ENCODE measurements at places on chromosomes 13 and 19.

GRCh38 chr13:112451512-112452379, 75.6 kb downstream of the SPACA7 start:
- DNase-seq: no peak

DNA sequence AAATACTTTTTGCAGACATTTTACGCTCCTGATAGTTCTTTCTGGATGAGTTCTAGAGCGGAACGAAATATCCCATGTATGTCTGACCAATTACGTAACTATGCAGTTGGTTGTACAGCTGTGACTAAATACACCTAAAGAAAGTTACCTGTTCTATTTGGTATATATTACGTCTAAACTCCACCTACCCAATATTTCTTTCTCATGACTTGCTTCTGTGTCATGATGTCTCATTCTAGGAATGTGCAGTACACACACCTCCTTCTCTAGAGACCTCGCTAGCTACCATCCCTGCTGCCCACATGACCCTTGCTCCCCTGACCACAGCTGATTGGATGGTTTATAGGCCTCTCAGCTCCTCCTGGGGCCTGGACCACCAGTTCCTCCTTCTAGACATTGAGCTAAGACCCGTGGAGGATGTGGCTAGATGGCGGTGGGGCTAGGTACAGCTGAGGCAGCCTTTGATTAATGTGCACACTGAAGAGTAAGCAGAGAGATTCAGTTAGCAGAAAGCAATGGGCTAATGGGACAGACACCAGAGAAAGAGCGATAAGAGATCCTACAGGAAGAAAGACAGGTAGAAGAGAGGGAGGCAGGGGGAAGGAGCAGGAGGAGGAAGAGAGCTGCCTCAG, 422.1 kb downstream of the COG6 start:
- peak; percentile 92 for DNase-seq

DNA sequence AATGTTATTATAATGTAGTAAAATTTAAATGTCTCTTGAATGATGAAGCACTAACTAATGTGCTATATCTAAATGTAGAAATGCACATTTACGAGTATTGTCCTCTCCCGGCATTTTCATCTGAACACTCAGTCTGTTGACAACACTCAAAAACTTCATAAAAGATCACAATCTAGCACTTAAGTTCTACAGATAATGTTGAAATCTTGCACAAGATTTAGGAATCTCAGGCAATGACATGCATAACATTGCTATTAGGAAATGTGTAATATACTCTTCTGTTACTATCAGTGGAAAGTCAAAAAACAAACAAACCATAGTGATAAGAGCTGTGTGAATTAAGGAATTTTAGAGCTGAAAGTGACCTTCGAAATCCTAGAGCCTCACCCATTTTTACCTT, 37.5 kb upstream of the XPO4 start:
- no peak for DNase-seq

GRCh38 chr13:82010780-82011179, 1669.9 kb upstream of the SPRY2 start:
- DNase-seq: no peak

DNA sequence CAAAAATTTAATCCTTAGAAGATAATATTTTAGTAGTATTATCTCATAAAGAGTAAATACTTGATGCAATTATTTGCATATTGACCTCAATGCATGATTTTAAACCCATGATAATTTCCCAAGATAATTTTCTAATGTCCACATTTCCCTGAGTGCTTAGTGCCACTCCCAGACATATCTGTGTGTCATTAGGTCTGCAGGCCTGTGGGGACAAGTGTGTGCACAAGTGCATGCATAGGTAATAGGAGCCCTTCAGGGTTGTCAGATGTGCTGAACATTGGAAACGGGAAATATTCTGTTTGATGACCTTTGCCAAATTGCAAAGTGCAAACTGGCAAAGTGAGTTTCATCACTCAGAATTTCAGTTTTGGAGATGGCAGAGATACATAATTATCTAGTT, 369.9 kb downstream of the KLF5 start:
- peak; percentile 73 for DNase-seq

- peak; percentile 60 for DNase-seq
These were observed 100.3 kb upstream of the WASF3 start for GRCh38 chr13:26457212-26457611.

GRCh38 chr13:40440990-40441820, 225.2 kb downstream of the FOXO1 start:
- DNase-seq: no peak

DNA sequence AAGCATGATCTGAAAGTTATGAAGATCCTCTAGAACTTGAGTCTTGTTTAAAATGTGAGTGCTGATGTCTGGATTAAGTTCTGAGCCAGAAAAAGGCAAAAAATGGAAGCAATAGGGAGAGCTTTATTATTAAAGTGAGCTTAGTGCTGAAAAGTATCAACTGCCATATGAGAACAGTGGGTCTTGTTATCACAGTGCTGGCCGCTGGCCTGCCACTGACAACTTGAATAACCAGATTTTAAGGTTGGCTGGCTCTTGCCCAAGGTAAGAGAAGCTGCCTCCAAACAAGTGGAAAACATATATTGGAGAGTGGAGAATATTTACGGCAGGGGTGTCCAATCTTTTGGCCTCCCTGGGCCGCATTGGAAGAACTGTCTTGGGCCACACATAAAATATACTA, 33.9 kb downstream of the NUFIP1 start:
- no peak for DNase-seq

DNA sequence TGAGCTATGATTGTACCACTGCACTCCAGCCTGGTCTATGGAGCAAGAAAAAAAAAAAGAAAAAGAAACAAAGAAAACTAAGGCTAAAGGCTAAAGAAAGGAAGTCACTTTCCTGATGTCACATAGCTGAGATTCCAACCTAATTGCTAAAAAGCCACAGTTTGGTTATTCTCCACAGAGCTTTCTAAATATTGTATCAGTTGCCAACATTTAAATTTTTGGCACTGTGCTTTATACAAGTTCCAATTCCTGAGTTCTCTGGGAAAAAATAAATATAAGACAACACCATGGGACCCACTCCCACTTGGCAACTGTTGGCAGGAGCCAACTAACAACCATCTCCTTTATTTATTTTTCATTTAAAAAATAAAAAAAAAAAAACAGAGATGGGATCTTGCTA, 11.2 kb upstream of the LYPD3 start:
- no peak for DNase-seq

DNA sequence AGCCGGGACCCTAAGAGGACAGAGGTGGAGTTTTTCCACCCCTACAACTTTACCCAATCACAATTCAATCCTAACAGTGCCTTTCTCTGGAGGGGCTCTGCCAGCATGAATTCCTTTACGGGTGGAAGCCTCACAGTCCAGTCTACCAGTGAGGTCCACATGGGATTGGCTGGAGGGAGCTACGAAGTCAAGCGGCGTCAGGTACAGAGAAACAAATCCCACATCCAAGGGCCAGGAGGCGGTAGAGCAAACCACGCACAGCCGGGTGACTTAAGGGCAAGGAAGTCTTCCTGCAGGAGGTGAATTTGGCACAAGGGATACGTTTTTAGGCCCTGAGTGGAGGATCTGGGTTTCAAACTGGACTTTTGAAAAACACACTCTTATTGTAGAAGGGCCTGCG, 199.6 kb downstream of the UQCRFS1 start:
- DNase-seq: no peak

DNA sequence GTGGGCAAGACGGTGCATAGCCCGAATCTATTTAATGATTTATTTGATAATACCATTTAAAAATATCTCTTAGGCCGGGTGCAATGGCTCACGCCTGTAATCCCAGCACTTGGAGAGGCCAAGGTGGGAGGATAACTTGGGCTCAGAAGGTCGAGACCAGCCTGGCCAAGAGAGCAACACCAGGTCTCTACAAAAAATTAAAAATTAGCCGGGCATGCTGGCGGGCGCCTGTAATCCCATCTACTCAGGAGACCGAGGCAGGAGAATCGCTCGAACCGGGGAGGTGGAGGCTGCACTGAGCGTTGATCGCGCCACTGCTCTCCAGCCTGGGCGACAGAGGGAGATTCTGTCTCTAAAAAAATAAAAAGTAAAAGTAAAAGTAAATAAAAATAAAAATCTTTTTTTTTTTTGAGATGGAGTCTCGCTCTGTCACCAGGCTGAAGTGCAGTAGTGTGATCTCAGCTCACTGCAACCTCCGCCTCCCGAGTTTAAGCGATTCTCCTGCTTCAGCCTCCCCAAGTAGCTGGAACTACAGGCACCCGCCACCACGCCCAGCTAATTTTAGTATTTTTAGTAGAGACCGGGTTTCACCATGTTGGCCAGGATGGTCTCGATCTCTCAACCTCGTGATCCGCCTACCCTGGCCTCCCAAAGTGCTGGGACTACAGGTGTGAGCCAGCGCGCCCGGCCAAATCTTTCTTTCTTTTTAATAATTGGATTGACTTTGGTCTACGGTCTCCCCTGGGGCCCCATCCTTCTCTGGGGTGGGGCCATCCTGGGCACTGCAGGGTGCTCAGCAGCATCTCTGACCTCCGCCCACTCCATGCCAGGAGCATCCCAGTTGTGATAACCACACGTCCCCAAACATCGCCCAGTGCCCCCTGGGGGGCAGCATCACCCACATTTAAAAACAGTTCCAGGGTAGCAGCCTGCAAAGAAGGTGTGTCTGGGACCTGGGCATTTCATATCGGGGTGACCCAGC, 90.7 kb downstream of the GNG7 start:
- DNase-seq: no peak

- DNase-seq: no peak
These were observed 210.4 kb downstream of the DCLK1 start for GRCh38 chr13:35920816-35921215.

- no peak for DNase-seq
These were observed 13.2 kb downstream of the STXBP2 start for GRCh38 chr19:7650148-7650547.

DNA sequence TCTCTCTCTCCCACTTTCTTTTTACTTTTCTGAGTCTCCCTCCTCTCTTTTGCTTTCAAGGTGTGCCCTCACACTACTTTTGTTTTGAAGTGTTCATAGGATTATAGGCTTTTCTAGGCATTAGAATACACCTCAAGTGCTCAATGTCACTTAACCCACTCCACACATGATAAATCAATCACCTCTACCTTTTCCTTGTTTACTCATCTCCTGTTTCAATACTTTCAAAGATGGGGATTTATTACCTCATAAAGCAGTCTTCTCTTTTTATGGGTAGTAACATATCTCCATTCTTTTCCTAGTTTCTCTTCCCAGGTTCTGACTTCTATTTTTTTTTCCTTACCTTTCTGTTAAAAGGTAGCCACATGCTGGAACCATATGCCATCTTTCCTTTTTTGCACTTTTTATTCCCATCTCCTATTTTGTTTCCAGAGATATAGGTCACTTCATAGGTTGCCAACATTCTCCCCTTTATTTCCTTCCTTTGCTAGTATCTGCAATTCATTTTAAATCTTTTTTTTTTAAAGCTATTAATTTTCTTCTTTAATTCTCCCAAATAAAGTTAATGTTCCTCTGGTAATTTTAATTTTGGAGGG, 137.6 kb upstream of the SLC10A2 start:
- no peak for DNase-seq

GRCh38 chr13:47707414-47707813, 293.7 kb downstream of the SUCLA2 start:
- DNase-seq: no peak

GRCh38 chr19:5719274-5719960, 529 bp downstream of the LONP1 start:
- no peak for DNase-seq

GRCh38 chr13:102965802-102966201, 100.4 kb downstream of the SLC10A2 start:
- DNase-seq: peak; percentile 51
